ENCODE measurements at places on chromosomes 1 and 21.

DNA sequence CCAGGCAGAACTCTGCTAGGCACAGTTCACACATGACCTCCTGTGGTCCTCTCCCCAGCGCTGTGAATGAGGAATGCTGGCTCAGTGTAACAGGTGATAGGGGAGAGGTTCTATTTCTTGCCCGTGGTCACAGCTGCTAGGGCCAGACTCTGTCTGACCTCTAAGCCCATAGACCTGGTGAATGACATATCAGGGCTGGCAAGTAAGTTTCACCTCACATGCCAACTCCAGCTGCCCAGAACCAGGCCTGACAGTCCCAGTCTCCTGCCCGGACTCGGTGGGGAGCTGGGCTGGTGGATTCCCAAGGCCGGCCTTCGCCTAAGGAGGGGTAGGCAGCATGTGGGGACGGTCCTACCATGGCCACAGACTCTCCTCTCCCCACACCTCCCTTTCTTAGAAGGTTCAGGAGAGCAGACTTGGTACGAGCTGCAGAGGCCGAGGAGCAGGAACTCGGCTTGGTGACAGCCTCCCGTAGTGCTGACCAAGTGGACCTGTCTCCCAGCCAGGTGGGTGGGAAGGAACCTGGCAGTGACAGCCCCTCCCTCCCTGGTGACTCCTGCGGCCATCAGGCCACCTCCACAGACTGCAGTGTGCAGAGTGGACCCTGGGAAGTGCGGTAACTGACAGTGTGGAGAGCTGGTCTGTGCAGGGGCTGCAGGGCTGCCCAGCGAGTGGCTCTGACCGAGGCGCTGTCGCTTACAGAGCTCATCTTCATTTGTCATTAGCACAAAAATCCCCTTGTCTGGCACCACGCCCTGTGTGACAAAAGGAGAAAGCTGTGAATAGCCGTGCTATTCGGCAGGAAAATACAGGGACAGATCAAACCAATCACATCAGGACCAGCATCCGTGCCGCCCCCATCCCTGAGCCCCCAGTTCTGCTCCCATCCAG is 74.6 kb downstream of the SCCPDH start:
- DNase-seq: no peak

- DNase-seq: no peak
These were observed 31.3 kb upstream of the FGGY start for GRCh38 chr1:59265622-59266021.

- no peak for DNase-seq
These were observed 40.6 kb upstream of the TSPEAR start for GRCh38 chr21:44751799-44752636.

- DNase-seq: no peak
These were observed 93.1 kb downstream of the ADCY10 start for GRCh38 chr1:167820684-167821355.

GRCh38 chr1:58818075-58818474 is 34.2 kb upstream of the JUN start:
- DNase-seq: peak; percentile 4

DNA sequence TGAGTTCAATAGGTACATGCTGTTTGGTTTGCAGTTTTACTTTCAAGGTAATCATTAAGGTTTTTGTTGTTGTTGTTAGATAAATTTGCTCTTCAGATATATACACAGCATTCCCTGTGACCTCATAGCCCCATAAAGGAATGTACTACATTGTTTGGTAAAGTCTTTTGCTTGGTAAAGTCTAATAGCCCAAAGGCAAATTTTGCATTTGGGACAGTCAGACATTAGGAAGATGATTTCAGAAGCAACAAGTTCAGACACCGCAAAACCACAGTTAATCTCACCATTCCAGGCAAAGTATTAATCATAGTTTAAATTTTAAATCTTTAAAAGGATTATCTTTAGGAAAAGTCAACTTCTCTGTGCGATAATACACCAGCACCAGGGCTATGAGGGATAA is 32.6 kb upstream of the PYHIN1 start:
- DNase-seq: no peak

DNA sequence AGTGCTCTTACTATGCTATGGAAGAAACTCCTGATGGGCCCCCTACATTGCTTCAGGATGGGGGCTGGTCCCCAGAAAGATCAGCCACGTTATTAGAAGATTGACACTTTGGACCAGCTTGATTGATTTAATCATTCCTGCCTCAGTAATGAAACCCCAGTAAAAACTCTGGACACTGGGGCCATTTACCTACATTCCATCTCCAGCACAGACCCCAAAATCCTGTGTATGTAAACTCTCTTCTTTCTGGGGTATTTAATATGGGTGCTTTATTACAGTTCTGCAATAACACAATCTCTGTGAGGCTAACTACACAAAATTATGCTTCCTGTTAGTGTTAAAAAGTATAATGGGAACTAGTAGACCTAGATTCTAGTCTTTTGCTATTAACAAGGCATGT is 96.6 kb downstream of the KCNK1 start:
- DNase-seq: no peak

DNA sequence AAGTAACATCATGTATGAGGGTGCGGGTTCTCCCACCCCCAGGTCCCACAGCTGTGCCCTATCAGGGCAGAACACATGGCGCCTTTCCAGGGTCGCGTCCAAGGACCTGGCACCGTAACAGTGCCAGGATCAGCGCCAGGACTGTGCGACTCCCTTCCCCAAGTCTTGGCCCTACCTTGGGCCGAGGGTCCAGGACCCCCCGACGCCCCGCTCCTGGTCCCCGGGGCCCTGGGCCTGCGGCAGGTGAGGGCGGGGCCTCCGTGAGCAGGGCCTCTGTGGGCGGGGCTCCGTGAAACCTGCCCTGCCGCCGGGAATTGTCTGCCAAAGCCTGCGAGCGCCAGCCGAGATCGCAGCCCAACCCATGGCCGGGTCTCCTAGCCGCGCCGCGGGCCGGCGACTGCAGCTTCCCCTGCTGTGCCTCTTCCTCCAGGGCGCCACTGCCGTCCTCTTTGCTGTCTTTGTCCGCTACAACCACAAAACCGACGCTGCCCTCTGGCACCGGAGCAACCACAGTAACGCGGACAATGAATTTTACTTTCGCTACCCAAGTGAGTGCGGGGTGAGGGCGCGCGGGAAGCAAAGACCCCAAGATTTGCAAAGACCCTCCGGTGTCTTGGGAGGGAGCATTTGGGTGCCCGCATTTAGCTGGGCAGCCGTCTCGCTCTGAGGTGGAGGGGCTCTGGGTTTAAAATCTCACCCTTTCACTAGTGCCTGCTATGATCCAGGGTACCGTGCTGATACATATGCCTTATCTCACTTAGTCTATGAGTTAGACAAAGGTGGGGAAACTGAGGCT is at the start of gene RHBG:
Gene RHBG, plus strand, starts transcription at position 323 of the 796 bp plus-strand sequence. Its CDS starts 39 bp downstream, at position 362.
- DNase-seq: no peak

GRCh38 chr1:206589206-206589605 is 23.1 kb downstream of the EIF2D start:
- DNase-seq: no peak

GRCh38 chr1:9643351-9644256 is 7.9 kb upstream of the PIK3CD start:
- DNase-seq: no peak

DNA sequence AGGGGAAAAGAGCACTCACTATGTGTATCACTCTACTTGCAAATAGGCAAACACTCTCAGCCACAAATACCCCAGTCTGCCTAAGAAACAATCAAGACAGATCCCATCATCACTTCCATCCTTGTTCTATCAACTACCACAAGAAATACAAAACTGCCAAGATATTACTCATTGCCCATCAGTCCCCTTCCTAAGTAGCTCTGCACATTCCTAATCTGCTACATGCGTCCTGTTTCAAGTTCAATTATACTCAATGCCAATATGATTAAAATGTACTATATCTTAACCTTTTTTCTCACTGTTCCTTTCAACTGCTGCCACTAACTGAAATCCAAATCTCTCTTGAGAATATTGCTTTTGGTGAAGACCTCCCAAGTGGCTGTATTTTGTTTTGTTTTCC is 1688.4 kb downstream of the PLA2G4A start:
- no peak for DNase-seq

- DNase-seq: no peak
These were observed 209.9 kb upstream of the COA6 start for GRCh38 chr1:234163267-234163919.

GRCh38 chr1:116168277-116169032 is 57.3 kb downstream of the MAB21L3 start:
- no peak for DNase-seq

- peak; percentile 83 for DNase-seq
These were observed 34.8 kb upstream of the ZBTB40 start for GRCh38 chr1:22416555-22417454.
